ENCODE measurements at places on chromosomes 12 and 14.

- no peak for DNase-seq
Observed at GRCh38 chr14:76055330-76055729, 69.8 kb downstream of the IFT43 start.

GRCh38 chr14:43853541-43853940, 653.5 kb downstream of the FSCB start:
- DNase-seq, result no peak

DNA sequence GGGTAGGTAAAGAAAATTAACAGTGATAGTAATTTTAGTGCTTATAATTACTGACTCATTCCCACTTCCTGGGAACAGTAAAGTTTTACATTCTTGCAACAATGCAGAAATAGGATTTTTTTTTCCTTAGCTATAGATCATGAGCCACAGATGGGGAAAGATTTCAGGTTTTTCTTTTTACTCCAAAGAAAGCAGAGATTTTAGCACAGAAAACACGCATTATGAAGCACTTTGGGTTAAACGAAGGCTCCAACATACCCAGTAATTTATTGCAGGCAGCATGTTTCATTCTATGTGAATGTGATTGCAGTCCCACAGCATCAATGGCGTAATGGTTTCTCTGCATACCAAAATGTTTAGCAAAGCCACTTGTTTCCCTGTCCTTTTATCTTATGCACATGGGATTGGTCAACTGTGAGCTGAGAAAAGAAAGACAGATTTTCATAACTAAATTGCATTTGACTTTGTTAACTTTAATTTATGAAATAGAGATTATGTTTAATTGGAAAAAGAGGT, 124.6 kb upstream of the E2F7 start:
- DNase-seq, result peak; percentile 98

DNA sequence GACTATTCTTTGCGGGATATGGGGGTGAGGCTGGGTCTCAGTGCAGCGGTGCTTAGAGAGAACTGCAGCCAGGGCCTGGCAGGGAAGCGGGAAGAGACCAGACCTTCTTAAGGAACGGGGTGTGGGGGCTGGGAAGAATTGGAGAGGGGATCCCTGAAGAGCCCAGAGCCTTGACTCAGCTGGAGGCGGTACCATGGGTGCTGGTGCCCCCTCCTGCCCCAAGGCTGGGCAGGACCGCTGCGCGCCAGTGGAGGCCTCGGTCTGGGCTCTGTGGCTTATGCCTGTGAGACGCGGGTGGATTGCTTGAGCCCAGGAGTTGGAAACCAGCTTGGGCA, 1.3 kb upstream of the RNU7-1 start:
- DNase-seq, result peak; percentile 26

- no peak for DNase-seq
Observed at GRCh38 chr12:19972325-19973288, 395.7 kb upstream of the PDE3A start.

- DNase-seq, result peak; percentile 75
Observed at GRCh38 chr12:114368685-114369452, 37.1 kb downstream of the TBX5 start.

DNA sequence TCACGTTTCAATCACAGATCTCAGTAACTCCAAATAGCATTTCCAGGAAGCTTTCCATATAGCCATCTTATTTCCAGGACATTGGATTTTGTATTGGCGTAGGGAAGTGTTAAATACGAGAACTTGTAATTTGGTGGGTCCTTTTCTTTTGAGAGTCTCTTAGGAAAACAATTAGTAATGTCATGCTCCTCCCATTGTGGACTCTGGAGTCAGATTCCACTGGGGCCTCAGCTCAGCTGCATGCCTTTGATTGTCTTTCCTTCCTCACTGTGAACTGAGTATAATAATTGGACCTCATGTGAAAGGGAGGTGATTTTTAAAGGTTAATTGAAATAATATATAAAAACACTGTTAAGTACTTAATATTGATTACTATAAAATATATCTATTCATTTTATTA, 462.6 kb downstream of the NPAS3 start:
- DNase-seq, result no peak

Measured in AG10803 (cell line).